ENCODE measurements at places on chromosomes 2 and 18.

- no peak for DNase-seq
These were observed 263.0 kb downstream of the EIPR1 start for GRCh38 chr2:3114406-3115185.

DNA sequence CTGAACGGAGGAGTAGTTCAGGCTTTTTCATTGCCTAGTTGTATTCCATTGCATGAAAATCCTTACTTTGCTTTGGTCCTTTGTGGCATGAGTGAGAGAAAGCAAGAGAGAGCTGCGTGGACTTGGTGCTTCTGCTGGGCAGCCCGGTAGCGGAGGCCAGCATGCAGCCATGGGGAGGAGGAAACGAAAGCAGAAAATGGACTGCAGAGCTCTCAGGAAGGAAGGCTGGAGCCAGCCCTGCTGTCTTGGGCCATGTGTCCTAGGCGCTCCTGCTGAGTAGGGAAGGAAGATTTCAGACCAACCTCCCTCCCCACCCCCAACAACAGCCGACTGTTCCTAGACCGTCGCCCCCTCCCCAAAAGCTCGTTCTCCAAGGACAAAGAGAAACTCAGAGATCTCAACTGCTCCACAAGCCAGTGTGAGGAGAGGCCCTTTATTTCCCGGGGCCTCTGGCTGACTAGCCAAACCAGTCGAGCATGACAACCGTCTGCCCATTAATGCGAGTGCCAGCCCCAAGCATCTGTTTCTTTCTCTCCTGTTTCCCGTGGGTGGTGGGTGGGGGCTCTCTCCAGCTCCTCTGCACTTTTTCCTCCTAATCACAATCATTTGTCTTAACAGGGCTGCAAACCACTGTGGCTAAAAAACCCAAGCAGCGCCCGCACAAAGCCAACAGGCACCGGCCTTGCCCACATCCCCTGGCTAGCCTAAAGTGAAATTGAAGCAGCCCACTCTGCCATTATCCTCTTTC, 66.8 kb upstream of the FZD7 start:
- DNase-seq = no peak

DNA sequence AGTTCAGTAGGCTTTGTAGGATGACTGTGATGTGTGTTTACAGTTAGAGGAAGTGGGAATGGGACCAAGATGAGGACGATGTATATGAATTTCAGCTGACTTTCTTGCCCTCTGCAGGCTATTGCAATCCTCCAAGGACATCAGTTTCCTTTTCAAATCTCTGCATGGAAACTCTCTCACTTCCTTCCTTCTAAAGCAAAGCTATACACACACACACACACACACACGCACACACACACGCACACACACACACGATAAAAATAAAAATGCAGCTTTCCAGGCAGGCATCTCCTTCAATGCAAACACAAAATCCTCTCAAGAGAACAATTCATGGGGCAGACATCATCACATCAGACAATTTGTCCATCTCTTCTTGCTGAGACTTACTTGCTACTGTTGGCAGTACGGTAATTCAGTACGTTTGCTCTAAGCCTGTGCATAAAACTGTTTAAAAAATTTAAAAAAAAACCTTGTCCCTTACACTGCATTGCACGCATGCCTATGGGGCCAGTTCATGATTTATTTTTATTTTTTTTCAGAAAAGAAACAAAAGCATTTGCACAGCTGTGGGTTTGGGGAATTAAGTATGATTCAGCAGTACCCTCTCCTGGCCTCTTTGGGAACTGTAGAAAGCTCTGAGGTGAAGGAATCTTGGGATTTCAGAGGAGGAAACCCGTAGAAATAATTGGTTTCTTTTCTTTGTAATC, 27.1 kb upstream of the ICOS start:
- DNase-seq = no peak

DNA sequence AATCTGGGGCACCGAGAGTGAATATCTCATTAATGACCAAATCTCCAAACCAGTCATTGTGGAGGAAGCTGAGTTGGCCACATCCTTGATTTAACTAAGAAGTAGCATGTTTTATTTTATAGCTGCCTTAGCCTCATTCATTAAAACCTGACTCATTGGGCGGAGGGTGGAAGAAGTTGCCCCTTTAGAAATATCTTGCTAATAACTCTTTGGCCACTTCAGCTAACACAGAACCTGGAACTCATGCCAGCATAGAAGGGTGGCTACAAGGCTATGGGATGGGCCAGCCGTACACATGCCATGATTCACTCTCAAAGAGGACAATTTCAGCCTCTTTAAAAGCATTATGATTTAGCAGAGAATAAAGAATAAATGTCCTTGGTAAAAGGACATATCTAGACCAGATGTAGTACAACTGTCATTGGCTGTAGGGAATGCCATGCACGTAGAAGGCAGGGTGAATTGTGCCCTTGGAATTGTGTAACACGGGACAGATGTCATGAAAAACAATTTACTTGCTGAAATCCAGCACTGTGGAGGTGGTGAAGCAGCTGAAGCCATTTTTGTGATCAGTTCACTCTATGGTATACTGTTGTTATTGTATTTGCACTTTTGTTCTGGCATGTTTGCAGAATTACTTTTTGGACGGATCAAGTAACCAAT, 330.0 kb downstream of the PLCL1 start:
- DNase-seq = no peak

GRCh38 chr2:101754618-101755017, 57.1 kb downstream of the MAP4K4 start:
- DNase-seq = no peak

DNA sequence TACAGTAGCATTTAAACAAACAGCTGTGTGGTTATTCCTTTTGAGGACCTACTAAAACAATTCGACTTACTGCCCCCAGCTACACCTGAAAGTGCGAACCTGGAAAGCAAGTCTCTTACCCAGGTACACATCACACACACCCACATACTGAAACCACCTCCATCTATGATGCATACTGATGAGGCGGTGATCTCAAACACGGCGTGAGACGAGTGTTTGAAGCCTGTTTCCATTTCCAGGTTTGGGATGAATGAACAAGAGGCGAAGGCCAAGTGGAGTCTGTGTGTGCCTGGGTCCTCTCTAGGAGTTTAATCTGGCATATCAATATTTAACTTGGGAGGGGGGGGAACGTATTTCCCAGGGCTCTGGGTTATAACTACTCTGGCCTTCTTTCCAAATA, 1.6 kb downstream of the TMEM185B start:
- no peak for DNase-seq

DNA sequence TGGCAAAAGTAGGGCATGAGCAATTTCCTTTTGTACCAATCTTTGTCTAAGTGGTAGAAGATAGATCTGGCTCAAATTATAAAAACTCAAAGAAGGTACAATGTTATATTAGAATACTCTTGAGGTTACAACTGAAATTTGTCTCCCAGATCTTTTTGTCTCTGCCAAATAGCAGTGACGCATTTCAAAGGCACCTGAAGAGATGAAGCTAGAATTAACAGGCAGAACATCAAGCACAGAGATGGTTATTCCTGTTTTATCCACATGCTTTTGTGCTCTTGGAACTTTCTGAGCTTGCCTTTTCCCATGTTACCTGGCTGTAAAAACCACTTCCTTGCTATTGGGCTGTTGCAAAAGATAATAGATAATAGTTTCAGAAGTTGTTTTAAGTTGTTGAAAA, 74.3 kb downstream of the GREB1L start:
- no peak for DNase-seq

DNA sequence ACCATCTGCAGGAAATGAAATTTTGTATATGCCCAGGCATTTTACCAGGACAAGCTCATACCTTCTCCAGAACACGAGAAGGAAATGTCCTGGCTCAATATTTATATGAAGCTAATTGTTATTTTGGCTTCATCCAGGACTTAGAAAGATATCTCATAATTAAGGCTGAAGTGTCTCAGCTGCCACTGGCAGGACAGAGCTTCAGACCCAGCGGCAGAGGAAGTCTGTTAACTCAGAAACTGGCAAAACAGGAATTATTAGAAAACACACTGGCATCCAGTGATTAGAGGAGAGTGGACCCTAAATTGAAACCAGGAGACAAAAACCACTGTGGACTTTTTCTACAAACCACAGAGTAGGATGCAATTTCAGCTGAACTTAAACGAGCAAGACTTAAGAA, 329.7 kb downstream of the CYRIA start:
- DNase-seq = no peak

- no peak for DNase-seq
These were observed 166.3 kb downstream of the NRP2 start for GRCh38 chr2:205848601-205849000.

- no peak for DNase-seq
These were observed 147.6 kb upstream of the CCDC68 start for GRCh38 chr18:55106906-55107305.

DNA sequence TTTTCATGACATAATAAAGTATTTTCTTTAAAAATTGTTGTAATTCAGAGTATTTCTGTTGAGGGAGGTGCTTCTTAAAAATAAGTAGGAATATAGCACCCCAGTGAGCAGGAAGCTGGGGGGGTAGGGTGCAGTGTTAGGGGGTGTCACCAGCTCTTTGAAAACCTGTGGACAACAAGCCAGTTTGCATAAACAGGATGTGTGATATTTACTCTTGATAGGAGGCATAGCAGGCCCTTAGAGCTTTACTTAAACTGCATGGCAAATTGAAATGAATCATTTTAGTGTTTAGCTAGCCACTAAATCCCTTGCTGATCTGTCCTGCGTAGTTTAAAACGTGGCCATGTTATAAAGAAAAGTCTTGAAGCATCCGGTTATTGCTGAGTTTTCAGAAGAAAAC, 8.4 kb downstream of the TGIF1 start:
- DNase-seq = no peak

DNA sequence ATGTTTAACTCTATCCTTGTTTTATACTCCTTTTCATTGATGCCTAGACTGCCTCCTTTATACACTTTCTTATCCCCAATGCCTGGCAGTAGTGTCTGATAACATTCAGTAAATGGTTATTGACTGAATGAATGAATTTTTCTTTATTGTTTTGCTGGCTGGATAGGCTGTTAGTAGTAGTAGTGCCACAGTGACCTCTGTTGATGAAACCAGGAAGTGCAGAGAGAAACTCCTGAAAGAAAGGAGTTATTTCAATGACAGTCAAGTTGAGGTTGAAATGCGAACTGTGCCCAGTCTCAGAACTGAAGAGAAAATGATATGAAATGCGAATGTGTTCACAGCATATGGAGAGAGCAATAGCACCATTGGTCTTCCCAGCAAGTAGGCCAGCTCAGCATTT, 26.8 kb upstream of the SLC9A2 start:
- no peak for DNase-seq

GRCh38 chr18:3333721-3334386, 71.9 kb downstream of the MYL12B start:
- DNase-seq = no peak

- DNase-seq = no peak
These were observed 21.9 kb downstream of the CHMP3 start for GRCh38 chr2:86541334-86541733.

- DNase-seq = no peak
These were observed 5.4 kb upstream of the IL1RL2 start for GRCh38 chr2:102181376-102181775.

DNA sequence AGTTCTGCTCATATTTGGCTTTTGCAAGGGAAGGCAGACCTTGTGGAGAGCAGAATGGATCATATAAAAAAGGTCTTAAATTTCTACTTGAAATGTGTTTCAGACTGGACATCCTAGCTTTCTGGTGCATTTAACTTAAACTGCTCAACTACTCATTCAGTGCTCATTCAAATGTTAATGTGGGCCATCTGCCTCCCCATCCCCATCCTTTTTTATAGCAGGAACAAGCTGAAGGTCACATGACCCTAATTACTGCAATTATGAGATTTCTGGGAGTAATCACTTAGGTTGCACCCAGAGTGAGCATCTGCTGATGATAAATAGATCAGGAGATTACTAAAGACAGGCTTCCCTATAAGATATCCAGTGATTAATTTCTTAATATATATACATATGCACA, 96.1 kb downstream of the MAP2 start:
- no peak for DNase-seq

DNA sequence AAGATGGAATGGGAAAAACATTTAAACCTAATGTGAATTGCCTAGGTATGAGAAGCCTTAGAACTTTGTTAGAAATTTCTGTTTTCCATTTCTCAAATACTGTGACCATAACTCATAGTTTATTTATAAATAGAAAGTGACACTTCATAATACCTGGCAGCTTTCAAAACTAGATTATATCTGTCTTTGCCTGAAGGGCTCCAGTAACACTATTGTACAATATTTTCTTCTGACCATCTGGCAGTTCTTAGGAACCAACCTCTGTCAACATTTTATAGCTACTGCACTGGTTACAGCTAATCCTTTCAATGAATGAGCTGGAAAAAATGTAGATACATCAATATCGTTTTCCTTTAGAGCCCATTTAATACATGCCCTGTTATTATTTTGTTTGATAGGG, 237.4 kb downstream of the CAMKMT start:
- no peak for DNase-seq

GRCh38 chr2:42962508-42962953, 170.1 kb upstream of the HAAO start:
- DNase-seq = no peak

Data from stimulated activated naive CD4-positive, alpha-beta T cell (primary cell).